ENCODE measurements at places on chromosomes 3 and 15. TPM values are rescaled to one million over a fixed set of nuclear protein-coding genes. Genes with fewer than 3 reads are reported as not detected.

Gene PLAAT1
- total RNA-seq: not detected

Gene POPDC2
- 2.3 TPM for total RNA-seq

Gene MESP2
- 0.34 TPM for total RNA-seq

Gene OCA2
- 1.1 TPM for total RNA-seq

Gene ACTRT3
- 3.8 TPM for total RNA-seq

Gene GOLGA6B
- total RNA-seq: 0.75 TPM

Gene ACY1
- 60.3 TPM for total RNA-seq

Gene RTP3
- not detected for total RNA-seq

Gene SLC22A13
- not detected for total RNA-seq

Gene EOGT
- 57.5 TPM for total RNA-seq

Gene PLD1
- 32.0 TPM for total RNA-seq

Gene STIMATE
- 25.0 TPM for total RNA-seq

Gene OR5K2
- not detected for total RNA-seq

Gene AHSG
- total RNA-seq: not detected

Gene EPHA3
- total RNA-seq: 7.2 TPM

Gene CD200
- 10.2 TPM for total RNA-seq

All from subcutaneous adipose tissue (tissue), 4 donors.